ENCODE measurements at places on chromosomes 2 and 18.

DNA sequence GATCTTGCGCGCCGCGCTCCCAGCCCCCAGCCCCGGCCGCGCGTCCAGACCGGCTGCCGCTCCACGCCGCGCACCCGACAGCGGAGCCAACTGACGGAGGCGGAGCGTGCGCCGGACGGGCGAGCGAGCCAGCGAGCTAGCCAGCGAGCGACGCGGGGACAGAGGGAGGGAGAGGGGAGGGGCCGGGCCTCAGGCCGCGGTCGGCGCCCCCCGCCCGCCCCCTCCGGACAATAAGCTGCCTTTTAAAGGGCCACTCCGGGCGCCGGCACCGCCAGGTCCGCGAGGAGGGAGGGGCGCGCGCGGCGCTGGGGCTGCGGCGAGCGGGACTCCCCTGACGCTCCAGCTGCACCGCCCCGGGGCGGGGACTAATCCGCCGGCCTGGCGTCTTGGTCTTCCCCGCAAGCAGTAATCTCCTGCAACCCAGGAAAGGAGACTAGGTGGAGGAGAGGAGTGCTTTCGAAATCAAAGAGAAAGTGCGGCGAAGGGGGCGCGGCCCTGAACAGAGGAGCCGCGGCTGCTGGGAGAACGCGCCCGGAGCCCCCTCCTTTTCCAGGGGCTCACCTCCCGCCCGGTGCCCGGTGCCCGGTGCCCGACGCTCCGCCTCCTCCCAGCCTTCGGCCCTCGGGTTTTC, at the start of gene BIN1:
Gene BIN1, minus strand, starts transcription at position 164 of the 631 bp plus-strand sequence. CDS start 211 bp downstream, outside the sequence.
- DNase-seq = peak; percentile 39

DNA sequence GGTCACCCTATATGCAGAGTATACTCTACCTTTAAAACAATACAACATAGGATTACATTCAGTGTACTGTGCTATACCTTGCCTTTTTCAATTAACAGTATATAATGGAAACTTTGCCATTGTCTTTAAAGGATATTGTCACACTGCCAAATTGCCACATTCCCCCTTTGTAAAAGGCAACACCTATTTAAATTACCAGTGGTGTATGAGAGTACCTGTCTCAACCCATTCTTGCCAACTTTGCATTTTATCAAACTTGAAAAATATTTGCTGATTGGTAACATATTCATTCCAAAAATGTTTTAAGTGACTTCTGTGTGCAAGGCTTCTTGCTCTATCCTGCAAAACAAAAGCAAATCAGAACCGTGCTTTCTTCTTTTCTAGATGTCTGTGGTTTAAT, 92.9 kb downstream of the FMNL2 start:
- DNase-seq = no peak

DNA sequence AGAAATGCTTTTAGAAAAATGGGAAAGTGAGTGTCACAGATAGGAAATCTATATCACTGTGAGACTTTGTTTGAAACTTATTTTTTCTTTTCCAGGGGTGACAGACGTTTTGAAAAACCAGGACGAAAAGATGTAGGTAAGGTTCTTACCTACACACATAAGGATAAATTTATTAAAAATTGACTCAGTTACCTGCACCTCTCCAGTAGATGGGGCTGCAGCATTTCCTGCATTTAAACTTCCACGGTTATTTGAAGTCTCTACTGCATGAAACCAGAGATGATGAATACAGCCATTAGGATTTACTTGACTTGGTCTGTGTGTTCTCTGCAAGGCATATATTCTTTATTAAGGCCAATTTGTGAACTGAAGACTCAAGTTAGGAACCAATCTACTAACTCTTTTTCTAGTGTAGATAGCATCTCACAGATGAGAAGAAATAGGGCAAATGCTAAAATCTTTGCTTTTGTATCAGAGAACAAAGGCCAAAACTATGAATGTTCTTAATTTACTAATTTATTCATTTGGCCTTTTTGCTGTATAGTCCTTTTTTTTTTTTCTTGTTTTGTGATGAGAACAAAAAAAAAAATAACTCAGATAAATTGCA, 15.0 kb downstream of the KCNJ13 start:
- no peak for DNase-seq

DNA sequence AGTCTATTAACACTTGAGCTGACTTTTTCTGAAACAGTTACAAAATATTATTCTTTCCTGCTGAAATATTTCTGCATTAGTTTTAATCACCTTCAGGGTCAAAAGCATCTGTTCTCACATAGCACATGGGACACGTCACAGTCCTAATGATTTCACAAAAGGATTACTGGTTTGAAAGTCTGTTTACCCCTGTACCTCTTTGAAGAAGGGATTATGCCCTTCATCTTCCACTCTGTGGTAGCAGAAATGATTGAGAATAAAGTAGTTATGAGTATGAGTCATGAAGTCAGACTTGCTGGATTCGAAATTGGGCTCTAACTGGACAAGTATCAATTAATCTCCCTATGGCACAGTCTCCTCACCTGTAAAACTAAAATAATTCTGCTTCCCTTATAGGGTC, 121.2 kb downstream of the SATB2 start:
- no peak for DNase-seq

Measured in stimulated activated CD8-positive, alpha-beta memory T cell treated with anti-CD3 and anti-CD28 coated beads, Interleukin-7, amount 100 ng/mL, for 24 hours (primary cell).